ENCODE measurements at places on chromosomes 6 and 20. TPM values are rescaled to one million over a fixed set of nuclear protein-coding genes. Genes with fewer than 3 reads are reported as not detected.

GRCh38 chr6:33944686-33945411 lies 141.0 kb upstream of the MLN start:
- DNase-seq = no peak

GRCh38 chr20:59571551-59572314 lies 32.6 kb upstream of the PHACTR3 start:
- DNase-seq = peak; percentile 64

DNA sequence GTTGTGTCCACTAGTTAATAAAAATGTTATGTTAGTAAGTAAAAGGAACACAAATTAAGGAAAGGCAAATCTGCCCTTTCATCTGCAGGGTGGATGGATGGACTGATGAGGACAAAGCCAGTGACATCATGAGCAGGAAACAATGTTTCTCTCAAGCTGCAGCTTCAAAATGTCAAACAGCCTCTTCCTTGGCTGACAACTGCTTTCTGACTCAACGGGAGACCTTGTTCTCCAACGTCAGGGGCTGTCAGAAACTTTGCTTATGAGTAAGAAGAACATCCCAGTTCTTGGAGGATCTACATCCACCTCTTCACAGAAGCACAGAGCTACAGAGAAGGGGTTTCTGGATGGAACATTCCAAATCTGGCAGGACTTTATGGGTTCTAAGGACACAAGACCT lies 6.0 kb downstream of the CST2 start:
- no peak for DNase-seq

GRCh38 chr6:169975286-169975685 lies 223.9 kb downstream of the ERMARD start:
- no peak for DNase-seq

- DNase-seq = no peak
Observed at GRCh38 chr6:83352424-83353061, 78.3 kb downstream of the ME1 start.

DNA sequence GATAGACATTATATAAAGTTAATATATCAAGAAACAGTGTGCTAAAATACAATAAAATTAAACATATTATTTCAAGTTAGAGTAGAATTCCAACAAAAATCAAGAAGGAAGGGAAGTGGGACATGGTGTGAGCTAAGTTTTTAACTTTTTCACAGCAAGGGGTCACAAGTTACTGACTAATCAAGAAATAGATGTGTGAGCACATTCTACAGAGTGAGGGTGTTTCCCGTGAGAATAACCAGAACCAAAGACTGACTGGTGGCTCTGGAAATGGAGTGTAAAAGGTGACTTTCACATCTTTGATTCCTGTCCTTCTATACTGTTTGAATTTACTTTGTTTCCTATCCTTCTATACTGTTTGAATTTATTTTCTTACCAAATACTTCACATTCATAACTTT lies 206.6 kb downstream of the TASP1 start:
- no peak for DNase-seq

TBX18 gene
- total RNA-seq = not detected

C6orf118 gene
- not detected for total RNA-seq

SIRPA gene
- total RNA-seq = 0.22 TPM

GATA5 gene
- not detected for total RNA-seq

BPI gene
- total RNA-seq = not detected

TTI1 gene
- 26.6 TPM for total RNA-seq

CST2 gene
- total RNA-seq = not detected
